Activated naive CD8-positive, alpha-beta T cell treated with anti-CD3 and anti-CD28 coated beads, Interleukin-2, amount 50 U/mL, for 24 hours (primary cell): ENCODE measurements at places on chromosomes 4 and X.
A peak's percentile ranks its signal among the peaks of the same experiment; 100 is the strongest.

DNA sequence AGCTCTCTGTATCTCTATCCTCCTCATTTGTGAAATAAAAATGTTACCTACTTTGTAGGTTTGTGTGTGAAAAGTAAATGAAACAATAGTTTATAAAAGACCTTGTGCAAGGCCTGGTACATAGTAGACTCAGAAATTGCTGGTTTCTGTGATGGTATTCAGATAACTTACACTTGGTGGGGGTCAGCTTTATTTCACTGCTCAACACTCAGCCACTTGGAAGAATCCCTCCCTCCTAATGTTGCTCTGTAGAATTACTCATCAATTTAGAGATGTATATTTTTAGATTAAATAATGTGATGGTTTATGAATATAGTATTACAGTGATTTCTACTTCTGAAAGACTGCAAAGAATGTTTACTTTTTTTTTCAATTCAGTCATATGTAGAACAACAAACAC is 32.7 kb downstream of the SMARCAD1 start:
- H3K36me3 ChIP-seq: peaks cover 36% of the 10 kb centered on the region
- no peaks in the 10 kb centered on the region for H3K4me1 ChIP-seq
- H3K27me3 ChIP-seq: no peaks in the 10 kb centered on the region
- H3K27ac ChIP-seq: no peak overlapping the region

- no peaks in the 10 kb centered on the region for H3K4me1 ChIP-seq
- H3K36me3 ChIP-seq: no peaks in the 10 kb centered on the region
- H3K4me3 ChIP-seq: no peak overlapping the region
- no peak for DNase-seq
Measured at GRCh38 chrX:45295259-45295986, 94.7 kb upstream of the DIPK2B start.

DNA sequence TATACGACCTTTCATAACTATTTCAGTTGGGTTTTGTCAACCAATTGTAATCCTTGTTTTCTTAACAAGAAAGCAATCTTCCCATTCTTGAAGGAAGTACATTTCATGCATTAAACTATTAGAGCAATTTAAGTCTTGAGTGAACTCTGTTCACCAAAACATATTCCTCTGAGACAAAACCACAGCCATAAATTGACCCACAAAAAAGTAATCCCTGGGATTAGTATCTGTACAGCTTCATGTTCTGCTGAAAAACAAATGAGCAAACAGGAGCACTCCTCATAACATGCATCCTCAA is 207.0 kb upstream of the PDE5A start:
- no peak overlapping the region for H3K27ac ChIP-seq
- no peaks in the 10 kb centered on the region for H3K27me3 ChIP-seq
- DNase-seq: no peak

DNA sequence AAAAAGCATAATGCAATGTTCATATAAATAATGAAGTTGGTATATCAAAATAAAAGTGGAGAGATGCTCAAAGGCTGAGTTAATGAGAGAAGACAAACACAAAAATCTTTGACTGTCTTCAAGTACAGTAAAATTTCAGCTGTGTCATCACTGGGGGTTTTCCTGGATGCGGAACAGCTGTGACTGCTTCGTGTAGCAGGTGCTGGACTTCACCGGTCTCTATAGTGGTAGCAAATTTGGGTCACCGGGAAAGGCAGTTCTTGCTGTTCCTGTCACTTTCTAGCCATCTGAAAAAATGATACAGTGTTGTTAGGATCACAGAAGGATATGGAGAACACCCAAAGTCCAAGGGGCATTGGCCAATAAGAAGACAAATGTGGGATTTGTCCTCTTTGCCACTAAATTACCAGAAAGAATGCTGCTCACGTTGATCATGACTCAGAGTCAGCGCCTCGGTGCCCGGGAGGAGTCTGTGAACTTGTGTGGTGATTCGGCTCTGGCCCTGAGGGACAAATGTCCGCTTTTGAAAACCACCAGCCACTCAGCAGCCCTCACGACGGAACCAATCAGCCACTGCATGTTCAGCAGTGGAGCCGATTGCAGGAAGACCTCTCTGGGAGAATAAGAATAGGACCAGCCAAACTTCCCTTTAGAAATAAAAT is 230.1 kb upstream of the FAT1 start:
- no peak for DNase-seq
- H3K4me3 ChIP-seq: no peak overlapping the region
- H3K27me3 ChIP-seq: no peaks in the 10 kb centered on the region
- no peaks in the 10 kb centered on the region for H3K36me3 ChIP-seq
- no peaks in the 10 kb centered on the region for H3K4me1 ChIP-seq

- no peak for DNase-seq
- H3K27ac ChIP-seq: no peak overlapping the region
- no peaks in the 10 kb centered on the region for H3K27me3 ChIP-seq
- H3K36me3 ChIP-seq: no peaks in the 10 kb centered on the region
- no peak overlapping the region for H3K4me3 ChIP-seq
- no peaks in the 10 kb centered on the region for H3K4me1 ChIP-seq
Measured at GRCh38 chrX:36787752-36788151, 220.4 kb upstream of the FAM47C start.

- H3K27ac ChIP-seq: peak overlapping the region; percentile 21
- H3K36me3 ChIP-seq: peaks cover 4% of the 10 kb centered on the region
- peak overlapping the region; percentile 82 for H3K4me3 ChIP-seq
- H3K27me3 ChIP-seq: no peaks in the 10 kb centered on the region
- H3K4me1 ChIP-seq: peaks cover 55% of the 10 kb centered on the region
Measured at GRCh38 chr4:148061141-148061481, 329.2 kb downstream of the ARHGAP10 start.

GRCh38 chr4:86627462-86628135 is 33.5 kb downstream of the PTPN13 start:
- peaks cover 3% of the 10 kb centered on the region for H3K27me3 ChIP-seq
- H3K4me3 ChIP-seq: no peak overlapping the region
- H3K4me1 ChIP-seq: no peaks in the 10 kb centered on the region
- H3K36me3 ChIP-seq: no peaks in the 10 kb centered on the region
- no peak overlapping the region for H3K27ac ChIP-seq
- no peak for DNase-seq

DNA sequence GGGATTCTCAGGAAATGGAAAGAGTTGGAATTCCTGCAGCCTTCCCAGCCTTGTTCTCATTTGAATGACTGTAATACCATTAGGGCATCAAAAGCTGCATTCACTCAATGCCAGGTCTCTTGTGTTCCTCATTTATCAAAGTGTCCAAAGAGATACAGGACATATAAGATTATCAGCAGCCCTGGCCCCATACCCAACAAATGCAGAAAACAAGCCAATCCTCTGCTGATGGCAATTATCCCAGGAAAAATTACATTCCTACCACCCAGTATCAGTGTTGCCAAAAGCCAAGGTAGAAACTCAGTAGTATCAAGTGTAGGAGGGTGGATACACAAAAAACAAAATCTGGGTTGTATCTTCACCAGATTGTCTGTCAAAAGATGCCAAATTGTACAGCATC is 18.5 kb upstream of the ASB5 start:
- no peaks in the 10 kb centered on the region for H3K4me1 ChIP-seq
- no peak overlapping the region for H3K4me3 ChIP-seq
- DNase-seq: no peak

DNA sequence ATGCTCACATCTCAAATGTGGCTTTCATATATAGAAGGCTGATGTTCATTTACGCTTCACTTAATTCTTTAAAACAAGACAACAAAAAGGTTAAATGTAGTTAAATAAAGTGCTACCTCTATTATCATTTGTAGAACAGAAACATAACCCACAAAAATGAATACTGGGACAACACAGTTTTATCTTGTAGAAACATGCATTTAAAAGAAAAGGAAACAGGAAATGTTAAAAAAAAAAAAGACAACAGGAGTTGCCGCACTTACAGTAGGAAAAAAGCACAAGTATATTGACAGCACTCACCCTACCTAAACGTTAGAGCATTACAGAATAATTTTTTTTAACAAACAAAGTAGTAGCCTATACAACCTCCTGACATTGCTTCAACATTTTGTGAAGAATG is 4.8 kb downstream of the THOC2 start:
- DNase-seq: no peak
- no peaks in the 10 kb centered on the region for H3K27me3 ChIP-seq
- no peak overlapping the region for H3K4me3 ChIP-seq
- peaks cover 12% of the 10 kb centered on the region for H3K36me3 ChIP-seq

DNA sequence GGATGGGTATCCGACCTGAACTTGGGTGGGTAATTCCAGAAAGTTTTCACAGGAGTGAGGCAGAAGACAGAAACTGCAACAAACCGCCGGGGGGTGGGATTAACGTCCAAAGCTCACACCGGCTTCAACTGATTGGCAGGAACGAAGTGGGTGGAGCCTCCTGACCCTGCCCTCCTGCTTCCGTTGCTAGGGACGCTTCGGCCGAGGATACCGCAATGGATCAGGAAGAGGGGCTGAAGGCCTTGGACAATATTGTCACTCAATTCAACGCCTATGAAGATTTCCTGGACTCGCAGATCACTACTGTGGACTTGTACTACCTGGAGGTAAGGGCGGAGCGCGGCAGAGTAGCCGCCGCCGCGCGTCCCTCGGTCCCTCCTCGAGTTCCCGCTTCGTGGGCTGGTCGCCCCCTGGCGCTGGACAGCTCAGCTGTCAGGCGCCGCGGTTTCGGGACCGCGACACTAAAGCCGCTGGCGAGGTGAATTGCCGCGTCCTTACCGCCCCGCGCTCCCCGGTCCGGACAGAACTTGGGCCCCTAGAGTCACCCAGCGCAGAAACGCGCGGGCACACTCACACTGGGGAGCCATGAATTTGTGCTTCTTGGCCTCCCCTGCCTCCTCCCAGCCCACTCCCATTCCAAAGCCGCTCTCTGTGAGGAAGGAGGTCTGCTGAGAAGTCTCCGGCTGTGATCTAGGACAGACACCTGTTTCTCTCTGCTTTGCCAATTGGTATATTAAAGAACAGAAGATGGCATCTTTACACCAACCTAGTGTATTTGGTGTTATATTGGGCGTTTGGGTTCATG is at the start of gene CFAP299:
Gene CFAP299, plus strand, starts transcription at position 177 of the 805 bp plus-strand sequence.
- no peaks in the 10 kb centered on the region for H3K36me3 ChIP-seq
- H3K27ac ChIP-seq: no peak within 1 kb of the TSS
- peak within 1 kb of the TSS; percentile 77 for H3K4me3 ChIP-seq

DNA sequence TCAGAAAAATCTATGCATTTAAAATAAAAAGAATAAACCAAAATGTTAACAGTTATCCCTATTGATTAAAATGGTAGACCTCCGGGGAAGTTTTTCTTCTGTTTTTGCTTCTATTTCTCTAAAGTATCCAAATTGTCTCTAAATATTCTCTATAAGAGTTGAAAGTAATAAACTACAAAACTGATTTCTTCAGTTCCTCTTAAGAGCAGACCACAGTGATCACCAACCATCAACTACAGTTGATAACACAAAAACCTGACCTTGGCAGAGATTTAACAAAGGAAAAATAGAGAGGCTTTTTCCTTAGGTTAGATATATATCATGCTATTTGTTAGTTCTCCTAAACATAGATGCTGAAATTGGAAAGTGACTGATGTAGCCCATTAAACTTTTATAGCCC is 27.3 kb downstream of the DDX60 start:
- H3K36me3 ChIP-seq: peaks cover 13% of the 10 kb centered on the region
- H3K4me1 ChIP-seq: no peaks in the 10 kb centered on the region
- no peak overlapping the region for H3K27ac ChIP-seq
- no peaks in the 10 kb centered on the region for H3K27me3 ChIP-seq
- DNase-seq: no peak

GRCh38 chr4:21697583-21697982 is 251.0 kb downstream of the KCNIP4 start:
- H3K27me3 ChIP-seq: peaks cover 2% of the 10 kb centered on the region
- H3K27ac ChIP-seq: no peak overlapping the region
- no peak for DNase-seq

GRCh38 chr4:15976456-15977447 is 13.8 kb upstream of the FGFBP2 start:
- DNase-seq: no peak
- no peaks in the 10 kb centered on the region for H3K36me3 ChIP-seq
- no peak overlapping the region for H3K4me3 ChIP-seq
- no peak overlapping the region for H3K27ac ChIP-seq

- H3K27ac ChIP-seq: no peak overlapping the region
- no peak for DNase-seq
- peaks cover 19% of the 10 kb centered on the region for H3K4me1 ChIP-seq
- H3K27me3 ChIP-seq: peaks cover 22% of the 10 kb centered on the region
- no peak overlapping the region for H3K4me3 ChIP-seq
Measured at GRCh38 chrX:120308558-120308957, 2.7 kb downstream of the TMEM255A start.

DNA sequence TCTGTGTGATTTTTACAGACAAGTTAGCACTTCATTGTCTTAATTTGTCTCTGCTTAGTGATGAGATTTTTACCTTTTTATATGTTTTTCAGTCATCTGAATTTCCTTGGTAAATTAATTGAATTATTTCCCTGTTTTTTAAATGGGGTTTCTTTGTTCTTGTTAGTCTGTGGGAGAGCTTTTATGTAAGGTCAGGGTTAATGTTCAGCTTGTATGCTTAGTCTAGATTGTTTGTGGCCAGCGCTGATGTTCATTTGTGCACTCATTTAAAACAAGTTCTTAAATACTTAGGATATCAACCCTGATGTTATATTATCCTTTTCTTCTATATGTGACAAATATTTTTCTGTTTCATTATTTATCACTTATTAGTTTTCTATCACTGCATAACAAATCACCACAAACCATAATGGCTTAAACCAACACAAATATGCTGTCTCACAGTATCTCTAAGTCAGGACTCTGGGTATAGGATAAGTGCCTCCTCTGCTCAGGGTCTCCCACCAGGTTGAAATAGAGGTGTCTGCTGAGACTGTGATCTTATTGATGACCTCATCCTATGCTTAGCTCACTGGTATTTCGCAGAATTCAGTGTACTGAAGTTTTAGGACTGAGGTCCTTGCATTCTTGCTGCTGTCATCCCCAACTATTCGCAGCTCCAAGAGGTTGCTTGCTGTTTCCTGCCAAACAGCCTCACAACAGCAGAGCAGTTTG is 53.2 kb downstream of the ATP10D start:
- no peaks in the 10 kb centered on the region for H3K27me3 ChIP-seq
- peaks cover 23% of the 10 kb centered on the region for H3K4me1 ChIP-seq
- H3K4me3 ChIP-seq: no peak overlapping the region
- DNase-seq: no peak
- H3K27ac ChIP-seq: no peak overlapping the region

GRCh38 chrX:46165411-46165810 is 379.8 kb downstream of the ZNF674 start:
- DNase-seq: no peak
- peaks cover 4% of the 10 kb centered on the region for H3K27me3 ChIP-seq
- no peaks in the 10 kb centered on the region for H3K36me3 ChIP-seq
- no peak overlapping the region for H3K4me3 ChIP-seq
- H3K27ac ChIP-seq: no peak overlapping the region
- H3K4me1 ChIP-seq: peaks cover 5% of the 10 kb centered on the region

- H3K4me1 ChIP-seq: peaks cover 86% of the 10 kb centered on the region
- peak overlapping the region; percentile 98 for H3K27ac ChIP-seq
- no peaks in the 10 kb centered on the region for H3K27me3 ChIP-seq
- H3K36me3 ChIP-seq: peaks cover 15% of the 10 kb centered on the region
- DNase-seq: no peak
Measured at GRCh38 chr4:142377342-142378091, 468.6 kb downstream of the INPP4B start.

DNA sequence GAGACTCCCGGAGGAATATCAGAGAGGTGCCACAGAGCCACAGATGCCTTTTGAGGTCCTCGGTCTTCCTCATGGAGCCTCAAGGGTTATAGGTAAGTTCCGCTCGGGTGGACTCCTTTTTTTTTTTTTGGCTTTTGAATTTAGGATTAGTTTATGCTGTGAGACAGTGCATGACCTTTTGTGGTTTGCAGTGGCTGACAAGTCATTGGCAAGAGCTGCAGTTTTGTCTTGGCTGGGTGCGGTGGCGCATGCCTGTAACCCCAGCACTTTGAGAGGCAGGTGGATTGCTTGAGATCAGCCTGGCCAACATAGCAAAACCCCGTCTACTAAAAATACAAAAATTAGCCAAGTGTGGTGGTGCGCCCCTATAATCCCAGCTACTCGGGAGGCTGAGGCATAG is 4.5 kb upstream of the GRSF1 start:
- no peaks in the 10 kb centered on the region for H3K27me3 ChIP-seq
- DNase-seq: peak; percentile 50
- peak overlapping the region; percentile 48 for H3K4me3 ChIP-seq
